Activated CD4-positive, alpha-beta memory T cell treated with anti-CD3 and anti-CD28 coated beads, Interleukin-2, amount 10 ng/mL, durations not matched to agents 7 days and 5 days (primary cell): ENCODE measurements at places on chromosomes 12 and 14.

DNA sequence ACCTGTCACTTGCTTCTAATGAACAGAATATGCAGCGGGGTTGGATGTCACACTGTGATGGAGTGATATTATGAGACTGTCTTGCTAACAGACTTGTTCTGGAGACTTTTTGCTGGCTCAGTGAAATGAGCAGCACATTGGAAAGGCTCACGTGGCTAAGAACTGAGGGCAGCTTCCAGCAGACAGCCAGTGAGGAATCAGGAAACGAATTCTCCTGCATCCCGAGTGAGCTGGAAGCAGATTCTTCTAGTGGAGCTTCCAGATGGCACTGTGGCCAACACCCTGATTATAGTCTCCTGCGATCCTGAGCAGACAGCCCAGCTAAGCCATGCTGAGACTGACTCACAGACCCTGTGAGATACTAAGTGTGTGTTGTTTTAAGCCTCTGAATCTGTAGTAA, 16.1 kb upstream of the TSPAN9 start:
- H3K27me3 ChIP-seq = peaks cover 33% of the 10 kb centered on the region
- no peaks in the 10 kb centered on the region for H3K36me3 ChIP-seq
- peaks cover 9% of the 10 kb centered on the region for H3K4me1 ChIP-seq
- H3K4me3 ChIP-seq = no peak overlapping the region
- no peak for DNase-seq

GRCh38 chr12:53468282-53468681, 16.4 kb downstream of the PCBP2 start:
- no peak overlapping the region for H3K4me3 ChIP-seq
- peaks cover 47% of the 10 kb centered on the region for H3K4me1 ChIP-seq
- no peak overlapping the region for H3K27ac ChIP-seq
- DNase-seq = no peak
- no peaks in the 10 kb centered on the region for H3K27me3 ChIP-seq

DNA sequence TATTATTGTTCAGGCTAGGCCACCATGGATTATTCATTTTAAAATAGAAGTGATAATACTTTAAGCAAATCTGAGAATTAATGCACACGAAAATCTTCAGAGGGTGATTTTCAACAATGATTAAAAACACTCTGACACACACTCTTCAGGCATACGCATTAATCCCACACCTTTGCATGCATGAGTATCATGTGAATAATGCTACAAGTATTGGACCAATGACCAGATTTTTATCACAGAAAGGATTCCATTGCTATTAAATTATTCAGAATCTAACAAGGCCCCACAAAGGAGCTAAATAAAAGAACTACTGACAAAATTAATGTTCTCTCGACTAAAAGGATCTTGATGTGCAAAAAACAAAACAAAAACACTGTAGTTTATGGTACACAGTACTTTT, 11.1 kb downstream of the EPS8 start:
- H3K27me3 ChIP-seq = peaks cover 4% of the 10 kb centered on the region
- DNase-seq = no peak
- no peak overlapping the region for H3K4me3 ChIP-seq
- H3K27ac ChIP-seq = no peak overlapping the region
- H3K36me3 ChIP-seq = no peaks in the 10 kb centered on the region
- H3K4me1 ChIP-seq = no peaks in the 10 kb centered on the region

DNA sequence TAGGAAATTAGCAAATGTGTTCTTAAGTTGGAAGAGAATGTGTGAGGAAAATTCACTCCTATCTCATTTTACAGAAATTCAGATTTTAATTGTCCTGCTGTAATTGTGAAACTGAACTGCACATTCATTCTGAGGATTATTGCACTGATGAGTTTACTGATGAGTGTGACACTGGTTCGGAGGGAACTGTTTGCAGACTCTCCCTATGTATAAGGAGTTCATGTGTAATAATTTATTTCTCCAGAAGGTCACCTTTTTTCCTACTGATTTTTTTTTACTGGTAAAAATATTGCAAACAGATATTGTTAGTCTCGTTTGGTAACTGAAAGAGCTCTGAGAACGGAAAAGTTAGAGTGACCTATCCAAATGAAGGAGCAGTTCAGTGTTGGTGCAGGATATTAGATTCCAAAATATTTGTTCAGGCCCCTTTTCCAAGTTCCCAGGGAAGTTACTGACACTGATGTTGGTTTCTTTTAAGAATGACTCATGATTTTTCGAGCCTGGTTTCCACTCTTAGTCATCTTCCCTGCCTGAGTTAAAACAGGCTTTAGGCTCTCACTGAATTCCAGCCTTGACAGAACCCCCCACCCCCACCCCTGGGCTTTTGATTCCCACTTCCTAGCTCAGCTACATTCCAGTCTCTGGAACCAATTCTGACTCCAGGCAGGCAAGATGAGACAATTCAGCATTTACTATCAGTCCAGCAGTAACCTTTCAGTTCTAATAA, 18.4 kb downstream of the ANO6 start:
- H3K27me3 ChIP-seq = no peaks in the 10 kb centered on the region
- peaks cover 41% of the 10 kb centered on the region for H3K4me1 ChIP-seq
- no peak overlapping the region for H3K4me3 ChIP-seq
- H3K27ac ChIP-seq = peak overlapping the region; percentile 2

- H3K27ac ChIP-seq = no peak overlapping the region
- H3K4me1 ChIP-seq = no peaks in the 10 kb centered on the region
- H3K4me3 ChIP-seq = no peak overlapping the region
- DNase-seq = no peak
Measured at GRCh38 chr12:7322599-7322998, 18.7 kb downstream of the ACSM4 start.

DNA sequence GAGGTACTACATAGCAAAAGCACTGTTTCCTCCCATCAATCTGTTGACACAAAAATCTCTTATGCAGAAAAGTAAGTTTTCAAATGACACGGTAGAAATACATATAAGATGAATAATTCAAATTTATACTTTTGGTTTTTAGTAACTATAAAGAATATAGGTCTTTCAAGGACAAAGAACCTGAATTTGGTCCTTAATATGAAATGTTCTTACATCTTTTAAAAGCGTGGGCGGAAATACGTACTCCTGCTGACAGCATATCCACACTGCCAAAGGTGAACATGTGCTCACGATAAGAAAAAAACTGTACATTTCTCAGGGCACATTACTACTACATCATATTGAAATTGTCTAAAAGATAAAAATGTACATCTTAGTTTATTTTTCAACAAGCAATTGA, 127.6 kb downstream of the FOXN3 start:
- no peaks in the 10 kb centered on the region for H3K36me3 ChIP-seq
- H3K4me3 ChIP-seq = no peak overlapping the region
- peaks cover 7% of the 10 kb centered on the region for H3K4me1 ChIP-seq
- no peak overlapping the region for H3K27ac ChIP-seq
- DNase-seq = no peak
